ENCODE measurements at places on chromosomes 2 and 18. TPM values are rescaled to one million over a fixed set of nuclear protein-coding genes. Genes with fewer than 3 reads are reported as not detected.

ABCB11 gene
- not detected for total RNA-seq

DNA sequence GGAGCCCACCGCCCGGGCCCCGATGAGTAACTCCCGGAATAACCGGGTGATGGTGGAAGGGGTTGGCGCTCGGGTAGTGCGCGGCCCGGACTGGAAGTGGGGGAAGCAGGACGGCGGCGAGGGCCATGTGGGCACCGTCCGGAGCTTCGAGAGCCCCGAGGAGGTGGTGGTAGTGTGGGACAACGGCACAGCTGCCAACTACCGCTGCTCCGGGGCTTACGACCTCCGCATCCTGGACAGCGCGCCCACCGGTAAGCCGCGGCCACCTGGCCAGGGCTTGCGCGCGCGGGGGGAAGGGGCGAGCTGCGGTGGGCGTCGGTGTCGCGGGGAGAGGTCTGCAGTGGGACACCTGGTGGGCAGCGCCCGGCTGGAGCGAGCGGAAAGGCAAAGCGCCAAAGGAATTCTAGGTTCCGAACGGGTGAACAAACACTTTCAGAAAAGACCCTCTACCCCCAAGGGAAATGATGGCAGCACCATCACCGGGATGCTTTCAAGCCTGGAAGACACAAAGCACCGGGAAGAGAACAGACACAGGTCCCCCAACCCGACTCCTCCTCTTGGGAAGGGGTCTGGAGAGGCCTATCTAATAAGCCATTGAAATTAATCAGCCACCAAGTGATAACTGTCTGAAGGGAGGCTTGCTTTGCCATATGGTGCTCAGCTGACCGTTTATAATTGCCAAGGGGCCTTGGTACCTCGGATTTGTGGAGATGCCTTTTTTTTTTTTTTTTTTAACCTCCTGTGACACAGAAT lies 1.1 kb downstream of the MIB1 start:
- peak overlapping the region; percentile 86 for H3K4me3 ChIP-seq
- H3K27me3 ChIP-seq: peaks cover 5% of the 10 kb centered on the region
- peak overlapping the region; percentile 78 for H3K27ac ChIP-seq
- DNase-seq: no peak
- peaks cover 3% of the 10 kb centered on the region for H3K36me3 ChIP-seq
- H3K4me1 ChIP-seq: peaks cover 35% of the 10 kb centered on the region

INHA gene
- not detected for total RNA-seq

GAL3ST2 gene
- total RNA-seq: 1.2 TPM

GRCh38 chr2:20291106-20291564 lies 59.5 kb downstream of the PUM2 start:
- H3K27ac ChIP-seq: peak overlapping the region; percentile 16
- H3K27me3 ChIP-seq: no peaks in the 10 kb centered on the region
- DNase-seq: peak; percentile 69
- peaks cover 9% of the 10 kb centered on the region for H3K4me1 ChIP-seq

- no peak overlapping the region for H3K4me3 ChIP-seq
- H3K27ac ChIP-seq: no peak overlapping the region
- peaks cover 42% of the 10 kb centered on the region for H3K4me1 ChIP-seq
- H3K36me3 ChIP-seq: peaks cover 24% of the 10 kb centered on the region
- DNase-seq: no peak
Measured at GRCh38 chr18:2568605-2569004, 2.7 kb downstream of the METTL4 start.

DNA sequence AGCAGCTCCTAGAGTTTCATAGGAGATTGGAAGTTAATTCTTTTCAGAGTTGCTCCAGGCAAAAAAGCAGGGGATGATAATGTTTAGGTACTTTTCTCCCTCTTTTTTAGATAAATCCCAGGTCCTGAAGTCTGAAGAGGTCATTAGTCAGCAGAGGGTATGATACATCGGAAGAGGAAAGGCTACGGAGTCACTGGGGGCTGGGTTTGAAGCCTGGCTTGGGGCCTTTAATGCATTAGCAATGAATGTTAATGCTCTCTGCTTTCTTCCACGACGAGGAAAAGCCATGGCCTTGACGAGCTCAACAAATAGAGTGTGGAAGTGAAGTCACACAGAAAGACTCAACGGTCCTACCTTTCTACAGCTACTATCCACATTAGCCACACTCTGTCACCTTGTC lies 235.1 kb downstream of the NCKAP5 start:
- H3K4me1 ChIP-seq: no peaks in the 10 kb centered on the region
- H3K27me3 ChIP-seq: no peaks in the 10 kb centered on the region
- no peaks in the 10 kb centered on the region for H3K36me3 ChIP-seq

EGR4 gene
- 1.2 TPM for total RNA-seq

- peaks cover 7% of the 10 kb centered on the region for H3K4me1 ChIP-seq
- H3K27ac ChIP-seq: no peak overlapping the region
- H3K36me3 ChIP-seq: no peaks in the 10 kb centered on the region
- no peak for DNase-seq
- H3K4me3 ChIP-seq: no peak overlapping the region
- peaks cover 27% of the 10 kb centered on the region for H3K27me3 ChIP-seq
Measured at GRCh38 chr2:143026411-143027054, 102.7 kb upstream of the ARHGAP15 start.

- no peak overlapping the region for H3K4me3 ChIP-seq
- no peaks in the 10 kb centered on the region for H3K36me3 ChIP-seq
- H3K27ac ChIP-seq: no peak overlapping the region
Measured at GRCh38 chr18:52343138-52343537, 3.1 kb downstream of the DCC start.

CPLX4 gene
- not detected for total RNA-seq

CD8B2 gene
- total RNA-seq: 0.09 TPM

DNA sequence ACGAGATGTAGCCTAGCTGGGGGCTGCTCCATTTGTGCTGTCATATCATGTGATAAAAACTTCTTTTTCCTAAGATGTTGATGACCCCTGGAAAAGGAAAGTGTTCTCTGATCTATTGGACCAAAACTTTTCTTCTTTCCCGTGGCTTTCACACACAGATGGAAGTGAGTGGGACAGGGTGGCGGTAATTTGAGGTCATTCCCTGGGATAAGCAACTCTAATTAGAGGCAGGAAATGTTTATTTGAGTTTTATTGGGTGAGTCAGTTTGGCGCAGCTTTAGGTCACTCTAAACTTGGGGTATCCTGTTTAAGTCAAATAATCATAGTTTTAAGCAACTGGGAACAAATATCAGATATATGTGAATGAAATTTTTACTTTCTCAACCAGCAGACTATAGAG lies 221.0 kb upstream of the EPAS1 start:
- H3K36me3 ChIP-seq: peaks cover 2% of the 10 kb centered on the region
- H3K4me1 ChIP-seq: peaks cover 13% of the 10 kb centered on the region
- no peak overlapping the region for H3K27ac ChIP-seq
- no peak overlapping the region for H3K4me3 ChIP-seq

DNA sequence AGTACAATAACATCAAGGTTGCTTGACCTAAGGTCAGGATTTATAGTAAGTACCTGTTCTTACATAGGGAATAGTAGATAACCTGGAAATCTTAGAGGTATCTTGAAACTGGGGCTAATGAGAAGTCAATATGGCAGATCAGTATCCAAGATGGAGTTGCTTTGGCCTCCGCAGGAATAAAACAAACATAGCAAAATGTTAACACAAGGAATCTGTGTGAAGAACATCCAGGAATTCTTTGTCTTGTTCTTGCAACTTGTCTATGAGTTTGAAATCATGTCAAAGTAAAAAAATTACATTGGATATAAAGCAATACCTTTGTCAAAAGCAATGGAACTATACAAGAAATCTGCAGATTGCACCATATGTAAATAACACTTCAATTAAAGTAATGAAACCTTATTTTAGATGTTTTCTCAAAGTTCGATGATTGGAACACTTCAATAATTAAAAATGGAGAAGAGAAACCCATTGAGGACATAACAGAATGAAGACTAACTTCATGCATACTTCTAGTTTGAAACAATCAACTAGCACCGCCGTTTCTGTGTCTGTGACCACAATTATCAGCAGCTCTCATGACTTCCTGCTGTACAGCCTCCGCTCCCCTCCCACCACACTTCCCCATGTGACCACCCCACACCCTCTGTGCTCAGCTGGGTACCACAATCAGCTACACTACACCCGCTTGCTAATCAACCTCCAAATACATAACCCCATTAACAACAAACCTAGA lies 27.6 kb downstream of the C2orf76 start:
- H3K27ac ChIP-seq: no peak overlapping the region
- peak; percentile 72 for DNase-seq
- H3K4me1 ChIP-seq: peaks cover 3% of the 10 kb centered on the region
- peak overlapping the region; percentile 39 for H3K4me3 ChIP-seq
- H3K36me3 ChIP-seq: no peaks in the 10 kb centered on the region
- H3K27me3 ChIP-seq: no peaks in the 10 kb centered on the region

TUBA4B gene
- not detected for total RNA-seq

- H3K27ac ChIP-seq: no peak overlapping the region
- H3K4me3 ChIP-seq: no peak overlapping the region
- H3K36me3 ChIP-seq: no peaks in the 10 kb centered on the region
- no peak for DNase-seq
- peaks cover 16% of the 10 kb centered on the region for H3K27me3 ChIP-seq
- peaks cover 2% of the 10 kb centered on the region for H3K4me1 ChIP-seq
Measured at GRCh38 chr2:152370783-152371182, 35.8 kb downstream of the FMNL2 start.

GRCh38 chr18:57167617-57168308 lies 20.9 kb downstream of the BOD1L2 start:
- H3K4me1 ChIP-seq: no peaks in the 10 kb centered on the region
- no peaks in the 10 kb centered on the region for H3K36me3 ChIP-seq
- H3K4me3 ChIP-seq: no peak overlapping the region
- H3K27me3 ChIP-seq: no peaks in the 10 kb centered on the region
- no peak for DNase-seq
- no peak overlapping the region for H3K27ac ChIP-seq

ZNF521 gene
- not detected for total RNA-seq

KCNK3 gene
- total RNA-seq: not detected

DNA sequence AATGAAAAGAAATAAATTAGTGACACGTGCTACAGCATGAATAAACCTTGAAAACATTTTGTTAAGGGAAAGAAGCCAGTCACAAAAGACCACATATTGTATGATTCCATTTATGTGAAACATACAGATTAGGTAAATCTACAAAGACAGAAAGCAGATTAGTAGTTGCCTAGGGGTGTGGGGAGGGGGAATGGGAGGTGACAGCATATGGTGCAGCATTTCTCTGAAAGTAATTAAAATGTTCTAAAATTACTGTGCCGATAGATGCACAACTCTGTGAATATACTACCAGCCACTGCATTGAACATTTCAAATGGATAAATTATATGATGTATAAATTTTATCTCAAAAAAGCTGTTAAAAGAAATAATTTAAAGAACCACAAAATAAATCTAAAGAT lies 161.0 kb downstream of the TRIB2 start:
- no peak for DNase-seq
- H3K27me3 ChIP-seq: peaks cover 16% of the 10 kb centered on the region
- H3K4me3 ChIP-seq: no peak overlapping the region
- no peak overlapping the region for H3K27ac ChIP-seq

DNA sequence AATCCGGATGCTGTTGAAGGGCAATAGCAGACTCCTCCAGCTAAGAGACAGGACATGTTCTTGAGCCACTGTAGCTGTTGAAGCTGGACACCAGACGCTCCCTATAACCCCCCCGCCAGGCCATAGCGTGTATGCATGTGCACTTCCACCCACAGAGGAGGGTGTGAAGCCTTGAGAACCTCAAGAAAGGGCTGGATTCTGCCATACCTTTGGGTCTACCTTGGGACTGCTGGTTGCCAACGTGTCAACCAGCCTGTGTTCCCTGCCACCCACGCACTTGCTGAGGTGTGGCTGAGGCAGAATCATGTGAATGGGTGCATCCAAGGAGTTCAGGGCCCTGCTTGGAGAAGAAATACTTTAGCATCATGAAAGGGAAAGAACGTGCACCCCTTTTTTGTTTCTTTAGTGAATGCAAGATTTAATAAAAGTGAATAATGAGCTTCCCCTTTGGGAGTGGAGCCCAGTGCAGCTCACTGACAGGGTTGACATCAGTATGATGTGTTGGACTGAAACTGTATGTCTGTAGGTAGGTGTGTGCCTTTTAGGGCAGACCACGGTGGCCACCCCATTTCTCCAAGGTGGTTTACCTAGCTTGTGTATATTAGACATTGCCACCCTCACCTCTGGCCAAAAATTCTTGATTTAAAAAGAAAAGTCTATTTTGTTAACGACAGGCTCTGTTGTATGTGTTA lies 198.3 kb downstream of the MGAT5 start:
- H3K27ac ChIP-seq: no peak overlapping the region
- no peaks in the 10 kb centered on the region for H3K36me3 ChIP-seq
- H3K4me1 ChIP-seq: no peaks in the 10 kb centered on the region
- DNase-seq: no peak

DNA sequence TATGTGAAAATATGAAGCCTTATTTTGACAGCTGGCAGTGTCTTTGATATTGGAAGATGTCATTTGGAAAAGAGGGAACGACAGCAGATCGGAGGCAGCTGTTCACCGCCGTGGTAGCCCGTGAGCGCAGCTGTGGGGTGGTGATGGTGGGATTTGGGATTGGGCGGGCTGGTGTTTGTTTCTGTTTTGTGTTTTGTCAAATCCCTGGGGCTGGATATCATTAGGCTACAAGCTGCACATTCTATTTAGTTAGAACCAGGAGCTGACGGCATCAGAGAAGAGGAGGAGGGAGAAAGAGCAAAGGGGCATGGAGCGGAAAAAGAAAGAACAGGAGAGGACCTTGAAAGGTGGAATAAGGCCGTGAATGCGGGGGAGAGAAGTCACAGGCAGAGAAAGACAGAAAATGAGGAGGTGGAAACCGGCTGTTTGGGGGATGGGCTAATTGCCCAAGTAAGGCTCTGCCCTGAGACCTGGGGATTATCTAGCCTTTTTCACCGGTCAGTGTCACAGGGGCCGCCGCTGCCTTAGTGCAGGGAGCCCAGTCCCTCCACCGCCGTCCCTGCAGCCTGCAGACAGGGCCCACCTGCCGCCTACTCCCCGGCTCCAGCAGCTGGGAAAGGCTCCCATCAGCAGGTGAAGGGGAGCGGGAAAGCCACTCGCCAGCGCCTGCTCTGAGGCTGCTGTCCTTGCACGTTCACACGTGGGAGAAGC lies 88.0 kb downstream of the ZCCHC2 start:
- H3K4me3 ChIP-seq: no peak overlapping the region
- H3K27ac ChIP-seq: no peak overlapping the region
- H3K4me1 ChIP-seq: no peaks in the 10 kb centered on the region
- H3K36me3 ChIP-seq: no peaks in the 10 kb centered on the region
- DNase-seq: no peak

- no peak overlapping the region for H3K4me3 ChIP-seq
- no peak overlapping the region for H3K27ac ChIP-seq
- H3K4me1 ChIP-seq: peaks cover 4% of the 10 kb centered on the region
- no peaks in the 10 kb centered on the region for H3K36me3 ChIP-seq
Measured at GRCh38 chr18:8952769-8953760, 149.4 kb upstream of the NDUFV2 start.

- H3K4me3 ChIP-seq: peak overlapping the region; percentile 9
- no peak for DNase-seq
- H3K4me1 ChIP-seq: peaks cover 32% of the 10 kb centered on the region
- peaks cover 53% of the 10 kb centered on the region for H3K36me3 ChIP-seq
- peak overlapping the region; percentile 73 for H3K27ac ChIP-seq
Measured at GRCh38 chr2:218517434-218518206, 50.5 kb downstream of the USP37 start.

GRCh38 chr2:74708296-74708695 lies 54.2 kb downstream of the SEMA4F start:
- no peak overlapping the region for H3K27ac ChIP-seq
- H3K4me1 ChIP-seq: peaks cover 3% of the 10 kb centered on the region
- no peak overlapping the region for H3K4me3 ChIP-seq
- peaks cover 27% of the 10 kb centered on the region for H3K27me3 ChIP-seq

Measured in activated CD4-positive, alpha-beta T cell treated with anti-CD3 and anti-CD28 coated beads, Interleukin-2, amount 10 ng/mL, durations not matched to agents 24 days and 14 days (primary cell).